NCI-H226 (cell line): ENCODE measurements at places on chromosomes 4 and X.

GRCh38 chr4:168584321-168584771 lies 87.5 kb downstream of the PALLD start:
- peak; percentile 53 for DNase-seq

- peak; percentile 3 for DNase-seq
These were observed 916 bp downstream of the MXRA5 start for GRCh38 chrX:3345281-3346191.

GRCh38 chr4:10075953-10076391 lies 40.6 kb downstream of the WDR1 start:
- no peak for DNase-seq

- no peak for DNase-seq
These were observed 1617.2 kb downstream of the PCDH7 start for GRCh38 chr4:32337403-32337802.

GRCh38 chrX:65148232-65148631 lies 172.0 kb upstream of the ZC4H2 start:
- no peak for DNase-seq

- no peak for DNase-seq
These were observed 30.8 kb upstream of the AFAP1 start for GRCh38 chr4:7970361-7970946.

GRCh38 chr4:122781486-122781885 lies 45.1 kb upstream of the FGF2 start:
- no peak for DNase-seq

- DNase-seq: no peak
These were observed 98.0 kb upstream of the STIM2 start for GRCh38 chr4:26762650-26763049.

GRCh38 chr4:166391501-166391900 lies 518.5 kb downstream of the TLL1 start:
- DNase-seq: no peak

DNA sequence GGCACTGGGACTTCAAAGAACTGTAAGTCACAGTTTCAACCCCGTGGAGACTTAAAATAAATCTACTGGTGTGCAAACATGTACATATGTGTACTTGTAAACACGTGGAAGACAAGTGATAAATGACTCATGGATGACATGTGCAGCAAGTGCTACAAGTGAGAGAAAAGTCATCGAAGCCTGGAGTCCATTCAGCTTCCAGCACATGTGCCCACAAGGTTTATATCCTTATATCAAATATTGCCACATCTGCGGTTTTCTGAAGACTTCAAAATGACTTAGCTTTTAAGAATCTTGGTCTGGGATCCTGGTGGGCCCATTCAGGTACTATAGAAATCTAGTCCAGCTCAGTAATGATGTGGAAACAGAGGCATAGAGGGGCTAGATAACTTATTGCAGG lies 33.0 kb upstream of the TTC29 start:
- no peak for DNase-seq

DNA sequence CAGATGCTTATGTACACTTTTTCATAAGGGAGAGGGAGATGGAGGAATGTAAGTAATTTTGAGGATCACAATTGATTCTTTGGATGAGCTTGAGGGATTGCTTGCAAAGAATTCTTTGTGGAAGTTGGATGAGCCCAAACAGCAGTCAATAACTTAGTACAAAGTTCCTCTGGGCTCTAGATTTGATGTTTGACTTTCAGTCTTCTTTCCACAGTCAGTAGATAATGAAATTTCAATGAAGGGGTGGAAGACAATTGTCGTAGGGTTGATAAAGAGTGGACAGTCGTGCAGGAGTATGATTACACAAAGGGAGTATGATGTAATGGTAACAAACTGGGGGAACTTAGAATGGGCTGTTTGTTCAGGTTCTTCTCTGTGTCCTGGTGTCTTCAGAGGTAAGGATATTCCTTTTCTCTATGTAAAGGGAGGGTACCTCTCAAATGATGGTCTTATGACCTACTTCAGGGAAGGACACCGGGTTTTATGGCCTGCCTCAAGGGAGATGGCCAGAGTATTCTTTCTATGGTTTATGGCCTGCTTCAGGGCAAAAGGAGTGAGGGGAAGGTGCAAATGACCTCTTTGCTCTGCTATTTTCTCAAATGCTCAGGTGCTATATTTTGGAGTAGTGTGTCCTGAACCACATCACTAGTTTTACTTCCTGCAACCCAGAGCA lies 1.7 kb upstream of the ABRAXAS1 start:
- DNase-seq: no peak

GRCh38 chrX:153845842-153846241 lies 15.5 kb upstream of the PDZD4 start:
- DNase-seq: peak; percentile 39

DNA sequence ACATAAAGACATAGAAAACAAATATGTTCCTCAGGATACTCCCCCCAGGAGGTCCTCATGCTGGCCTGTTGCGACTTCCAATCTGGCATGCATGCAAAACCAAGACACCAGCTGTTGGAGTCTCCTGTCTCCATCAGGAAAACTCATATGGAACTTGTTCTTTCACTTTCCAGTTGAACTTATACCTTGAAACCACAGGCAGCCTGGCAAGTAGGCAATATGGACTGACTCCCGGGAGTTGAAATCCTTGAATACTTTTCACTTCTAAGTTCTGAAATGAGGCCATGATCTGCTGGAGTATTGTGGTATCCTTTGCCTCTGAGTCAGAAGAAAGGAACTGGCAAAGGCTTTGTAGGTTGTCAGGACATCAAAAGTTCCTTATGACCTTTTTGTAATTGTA lies 444.2 kb downstream of the IDS start:
- peak; percentile 52 for DNase-seq

DNA sequence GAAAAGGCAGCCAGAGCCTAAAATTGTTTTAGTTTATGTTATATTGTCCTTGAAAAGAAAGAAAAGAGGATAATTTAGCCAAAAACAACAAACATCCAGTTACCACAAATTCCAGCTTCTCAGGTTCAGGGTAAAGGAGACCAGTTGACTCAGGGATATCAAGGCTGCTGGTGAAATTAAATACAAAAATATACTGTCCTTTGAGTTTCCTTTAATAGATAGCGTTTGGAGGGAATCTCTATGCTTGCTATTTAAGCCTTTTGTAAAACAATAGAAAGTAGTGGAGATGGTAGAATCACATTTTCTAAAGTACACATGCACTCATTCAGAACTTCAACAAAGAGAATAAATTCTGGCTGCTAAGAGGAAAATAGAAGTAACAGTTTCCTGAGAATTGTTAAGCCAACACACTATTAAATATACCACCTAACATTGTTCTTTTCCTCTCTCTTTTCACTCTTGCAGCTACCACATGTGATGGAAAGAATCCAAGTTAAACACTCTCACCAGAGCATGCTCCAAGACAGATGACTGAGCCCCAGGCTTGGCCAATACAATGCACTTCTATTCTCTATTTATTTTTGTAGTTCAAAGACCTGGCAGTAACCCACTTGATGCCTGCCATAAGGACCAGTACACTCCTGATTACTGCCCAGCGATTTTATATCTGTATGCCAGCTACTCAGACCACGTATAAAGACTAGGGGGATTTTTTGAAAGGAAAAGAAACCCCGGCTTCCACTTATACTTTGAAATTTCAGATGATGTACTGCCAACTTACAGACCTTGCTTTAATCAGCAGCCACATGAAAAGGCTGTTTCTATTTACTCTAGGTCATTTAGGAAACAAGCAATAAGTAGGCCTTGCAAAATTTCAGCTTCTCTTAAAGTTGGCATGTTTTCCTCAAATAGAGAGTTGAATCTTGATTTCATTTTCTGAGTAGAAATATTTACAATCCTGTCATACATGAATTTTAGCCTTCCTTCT lies 756.9 kb downstream of the FAT4 start:
- peak; percentile 9 for DNase-seq
